Tibial nerve (tissue), 4 donors: ENCODE measurements at places on chromosomes 4 and X. TPM values are rescaled to one million over a fixed set of nuclear protein-coding genes. Genes with fewer than 3 reads are reported as not detected.
A peak's percentile ranks its signal among the peaks of the same experiment; 100 is the strongest.

The PPP2R2C gene
- not detected for total RNA-seq

The MAGEA4 gene
- not detected for total RNA-seq

The ARX gene
- total RNA-seq, result not detected

The CXXC4 gene
- total RNA-seq, result 3.6 TPM

The CENPVL2 gene
- total RNA-seq, result not detected

DNA sequence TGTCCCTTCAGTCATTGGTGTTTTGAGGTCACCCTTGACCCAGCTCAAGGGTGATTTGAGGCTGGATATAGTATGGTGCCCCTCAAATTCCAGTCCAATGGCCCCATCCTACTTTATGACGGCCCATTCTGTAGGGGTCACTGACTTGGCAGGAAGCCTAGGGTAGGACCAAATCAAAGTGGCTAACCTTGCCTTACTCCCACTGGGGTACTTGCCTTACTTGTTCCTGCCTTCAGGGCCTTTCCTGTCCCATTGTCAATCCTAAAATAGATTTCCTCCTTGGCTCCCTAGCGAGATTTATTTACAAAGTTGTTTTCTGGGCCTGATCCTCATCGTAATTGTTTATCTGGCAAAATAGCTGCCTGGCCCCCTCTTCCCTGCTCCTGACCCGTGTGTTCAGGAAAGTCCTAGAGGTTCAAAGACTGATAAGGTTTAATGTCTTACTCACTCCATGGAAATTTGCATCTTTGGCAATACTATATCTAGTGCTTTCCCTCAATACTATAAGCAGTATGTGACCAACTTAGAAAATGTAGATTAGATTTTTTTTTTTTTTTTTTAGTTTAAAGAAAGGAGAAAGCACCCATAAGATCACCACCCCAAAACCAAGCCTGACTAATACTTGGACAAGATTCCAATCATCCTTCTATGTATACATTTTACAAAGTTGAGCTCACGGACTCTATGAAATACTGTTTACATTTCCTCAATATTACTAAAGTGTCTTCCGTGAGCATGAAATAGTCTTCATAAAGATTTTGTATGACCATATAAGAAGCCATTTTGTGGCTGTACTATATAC, 44.8 kb downstream of the MSN start:
- H3K4me1 ChIP-seq, result no peaks in the 10 kb centered on the region
- no peak for DNase-seq
- no peaks in the 10 kb centered on the region for H3K27me3 ChIP-seq
- H3K4me3 ChIP-seq, result no peak overlapping the region
- no peaks in the 10 kb centered on the region for H3K36me3 ChIP-seq

GRCh38 chrX:148649145-148649795, 148.9 kb downstream of the AFF2 start:
- H3K27ac ChIP-seq, result no peak overlapping the region
- H3K4me1 ChIP-seq, result no peaks in the 10 kb centered on the region
- no peaks in the 10 kb centered on the region for H3K27me3 ChIP-seq
- H3K4me3 ChIP-seq, result no peak overlapping the region
- no peaks in the 10 kb centered on the region for H3K36me3 ChIP-seq
- no peak for DNase-seq

DNA sequence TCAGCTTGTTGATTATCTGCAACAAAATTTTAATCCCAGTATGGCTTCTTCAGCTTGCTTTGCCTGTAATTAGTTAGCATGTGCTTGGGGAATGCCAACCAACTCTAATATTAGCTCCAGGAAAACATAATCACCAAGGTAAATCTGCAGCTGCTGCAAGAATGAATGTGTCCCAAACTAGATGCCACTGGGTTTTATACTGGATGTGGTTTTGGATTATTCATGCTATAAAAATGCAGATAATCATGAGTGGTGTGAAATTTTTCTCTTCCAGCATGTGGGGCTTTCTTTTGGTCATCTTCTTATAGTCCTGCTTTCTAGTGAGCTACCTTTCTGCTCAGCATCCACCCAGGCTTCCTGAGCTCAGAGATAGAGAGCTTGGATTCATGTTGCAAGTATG, 295.9 kb upstream of the CASK start:
- no peaks in the 10 kb centered on the region for H3K36me3 ChIP-seq
- H3K27me3 ChIP-seq, result no peaks in the 10 kb centered on the region
- DNase-seq, result no peak
- H3K4me3 ChIP-seq, result no peak overlapping the region

- DNase-seq, result no peak
- no peaks in the 10 kb centered on the region for H3K4me1 ChIP-seq
- H3K36me3 ChIP-seq, result no peaks in the 10 kb centered on the region
- H3K27me3 ChIP-seq, result no peaks in the 10 kb centered on the region
- H3K27ac ChIP-seq, result no peak overlapping the region
These were observed 144.0 kb downstream of the FNIP2 start for GRCh38 chr4:158912806-158913205.

- H3K4me1 ChIP-seq, result no peaks in the 10 kb centered on the region
- DNase-seq, result no peak
- H3K4me3 ChIP-seq, result no peak overlapping the region
- no peak overlapping the region for H3K27ac ChIP-seq
These were observed 23.5 kb downstream of the NFKB1 start for GRCh38 chr4:102524691-102525090.

GRCh38 chr4:76640353-76640910, 205.4 kb downstream of the SHROOM3 start:
- H3K36me3 ChIP-seq, result no peaks in the 10 kb centered on the region
- no peak overlapping the region for H3K4me3 ChIP-seq
- no peak overlapping the region for H3K27ac ChIP-seq
- DNase-seq, result no peak

DNA sequence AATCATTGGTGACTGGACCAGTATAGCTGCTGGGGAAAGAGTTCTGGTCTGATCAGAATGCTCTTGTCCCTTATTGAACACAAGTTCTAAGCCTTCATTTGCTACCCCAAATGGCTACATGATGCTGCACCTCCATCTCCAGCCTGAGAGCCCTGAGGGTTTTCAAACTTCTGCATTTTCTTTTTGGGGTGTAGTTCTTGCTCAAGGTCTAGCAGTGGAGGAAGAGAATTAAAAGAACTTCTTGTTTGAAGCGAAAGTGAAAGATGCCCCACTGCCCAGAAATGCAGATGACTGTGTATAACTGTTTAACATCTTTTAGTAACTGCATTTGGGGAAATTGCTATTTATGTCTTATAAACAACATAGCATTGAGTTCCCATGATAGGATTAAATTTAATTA, 38.5 kb downstream of the LAMTOR3 start:
- no peak overlapping the region for H3K4me3 ChIP-seq
- no peaks in the 10 kb centered on the region for H3K27me3 ChIP-seq
- H3K4me1 ChIP-seq, result no peaks in the 10 kb centered on the region

GRCh38 chr4:169756971-169757574, 671 bp downstream of the HPF1 start:
- no peak overlapping the region for H3K27ac ChIP-seq
- no peaks in the 10 kb centered on the region for H3K27me3 ChIP-seq
- no peak for DNase-seq

DNA sequence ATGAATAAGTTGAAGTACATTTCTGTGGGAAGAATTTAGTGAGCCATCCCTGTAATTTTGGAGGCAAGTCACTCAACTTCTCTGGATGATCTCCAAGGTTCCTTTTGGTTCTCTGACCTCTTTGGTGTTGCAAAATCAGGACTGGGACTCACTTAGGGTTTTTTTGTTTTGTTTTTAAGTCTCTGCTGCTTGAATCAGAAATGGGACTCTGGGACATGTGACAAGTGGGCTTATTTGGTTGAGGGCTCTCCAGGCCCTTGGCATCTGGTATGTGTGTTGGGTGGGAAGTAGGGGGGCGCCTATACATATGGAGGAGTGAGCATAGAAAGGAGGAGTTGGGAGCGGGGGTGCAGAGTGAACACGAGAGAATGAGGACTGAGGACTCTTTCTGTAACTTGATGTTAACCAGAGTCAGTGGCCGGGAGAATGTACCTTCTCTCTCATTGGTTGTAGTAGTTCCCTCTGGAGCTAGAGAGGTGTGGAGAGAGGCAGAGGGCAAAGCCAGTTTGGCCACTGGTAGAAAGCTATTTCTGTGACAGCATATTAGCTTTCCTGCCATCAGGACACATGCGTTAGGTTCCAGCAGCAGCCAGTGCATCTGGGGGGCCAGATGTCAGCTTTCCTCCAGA, 1.9 kb downstream of the ARHGAP10 start:
- H3K36me3 ChIP-seq, result no peaks in the 10 kb centered on the region
- H3K27ac ChIP-seq, result peak overlapping the region; percentile 91
- no peaks in the 10 kb centered on the region for H3K27me3 ChIP-seq
- H3K4me1 ChIP-seq, result peaks cover 8% of the 10 kb centered on the region

GRCh38 chr4:177667687-177668086, 225.4 kb upstream of the AGA start:
- H3K4me1 ChIP-seq, result no peaks in the 10 kb centered on the region
- no peak for DNase-seq
- no peak overlapping the region for H3K4me3 ChIP-seq
- no peaks in the 10 kb centered on the region for H3K36me3 ChIP-seq

DNA sequence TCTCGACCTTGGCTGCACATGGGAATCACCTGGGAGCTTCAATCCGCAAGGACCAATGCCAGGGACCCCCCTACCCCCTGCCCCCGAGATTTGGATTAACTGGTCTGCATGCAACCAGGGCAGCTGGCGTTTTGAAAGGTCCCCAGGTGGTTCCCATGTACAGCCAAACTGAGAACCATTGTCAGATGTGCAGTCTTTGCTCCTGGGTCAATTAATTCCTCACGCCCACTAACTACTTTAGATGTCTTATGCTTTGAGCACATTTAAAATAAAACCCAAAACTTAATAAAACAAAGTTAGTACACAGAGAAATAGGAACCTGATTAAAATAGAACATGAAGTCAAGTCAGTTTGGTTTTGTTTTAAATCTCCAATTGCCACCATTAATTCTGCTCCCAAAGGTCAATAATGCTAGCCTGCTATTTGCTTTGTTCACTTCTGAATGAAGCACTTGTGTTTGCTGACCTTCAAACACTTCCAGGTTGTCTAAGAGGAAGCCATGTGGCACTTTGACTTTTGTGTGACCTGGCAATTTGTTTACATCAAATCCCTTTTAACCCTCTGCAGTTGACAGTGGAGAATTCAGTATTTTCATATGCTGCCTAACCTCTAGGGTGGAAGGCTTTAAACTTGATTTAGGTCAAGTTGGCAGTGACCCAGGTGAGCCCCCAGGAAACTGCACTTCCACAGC, 27.2 kb upstream of the TMSB4X start:
- no peak for DNase-seq
- peak overlapping the region; percentile 63 for H3K27ac ChIP-seq
- H3K27me3 ChIP-seq, result no peaks in the 10 kb centered on the region
- no peaks in the 10 kb centered on the region for H3K36me3 ChIP-seq
- H3K4me1 ChIP-seq, result peaks cover 25% of the 10 kb centered on the region
- no peak overlapping the region for H3K4me3 ChIP-seq

- H3K4me3 ChIP-seq, result no peak overlapping the region
- H3K27ac ChIP-seq, result no peak overlapping the region
- DNase-seq, result no peak
- H3K36me3 ChIP-seq, result no peaks in the 10 kb centered on the region
These were observed 74.4 kb upstream of the RBMX start for GRCh38 chrX:136954930-136955329.

GRCh38 chr4:75545526-75545925, 10.3 kb upstream of the ODAPH start:
- no peaks in the 10 kb centered on the region for H3K27me3 ChIP-seq
- H3K27ac ChIP-seq, result no peak overlapping the region
- DNase-seq, result no peak
- H3K36me3 ChIP-seq, result no peaks in the 10 kb centered on the region

- H3K4me3 ChIP-seq, result peak within 1 kb of the TSS; percentile 31
- DNase-seq, result no peak
- H3K27me3 ChIP-seq, result peaks cover 20% of the 10 kb centered on the region
- H3K27ac ChIP-seq, result no peak within 1 kb of the TSS
- no peaks in the 10 kb centered on the region for H3K36me3 ChIP-seq
- no peaks in the 10 kb centered on the region for H3K4me1 ChIP-seq
These were observed at the start of gene HTRA3 for GRCh38 chr4:8269535-8270417. Gene HTRA3 (plus strand): TSS chr4:8269754. CDS start chr4:8269969, 215 bp downstream.

DNA sequence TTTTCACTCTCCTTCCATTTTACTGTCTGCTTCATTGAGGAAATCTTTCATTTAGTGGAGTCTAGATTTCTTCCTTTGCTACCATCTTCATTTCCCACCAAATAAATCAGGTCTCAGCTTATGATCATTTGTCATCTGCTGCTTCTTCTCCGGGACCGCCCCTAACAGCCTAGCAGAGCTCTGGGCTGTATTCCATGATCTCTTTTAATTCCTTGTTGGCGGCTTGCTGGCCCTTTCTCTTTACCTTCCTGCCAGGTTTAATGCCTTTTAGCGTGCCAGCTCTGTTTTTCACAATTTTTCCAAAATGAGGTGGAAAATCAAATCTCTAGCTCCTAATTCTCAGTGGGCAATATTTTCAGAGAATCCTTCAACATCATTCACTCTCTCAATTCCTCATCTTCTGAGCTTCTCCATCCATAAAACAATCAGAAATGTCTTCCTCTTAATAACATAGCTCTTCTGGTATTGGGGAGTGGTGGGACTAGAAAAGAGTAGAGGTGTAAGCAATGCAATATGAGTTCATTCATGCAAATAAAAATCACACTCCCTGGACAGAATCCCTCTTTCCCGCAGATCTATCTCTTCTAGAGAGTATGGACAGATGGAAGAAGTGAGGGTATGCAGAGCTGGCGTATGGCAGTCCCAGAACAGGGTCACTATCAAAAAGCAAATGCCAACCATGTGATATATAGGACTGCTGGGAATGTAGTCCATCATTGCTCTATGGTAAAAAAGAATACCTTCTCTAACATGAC, 491.3 kb downstream of the KCNIP4 start:
- no peak overlapping the region for H3K4me3 ChIP-seq
- H3K27me3 ChIP-seq, result no peaks in the 10 kb centered on the region
- no peak overlapping the region for H3K27ac ChIP-seq
- no peaks in the 10 kb centered on the region for H3K4me1 ChIP-seq
- DNase-seq, result no peak
- H3K36me3 ChIP-seq, result no peaks in the 10 kb centered on the region

DNA sequence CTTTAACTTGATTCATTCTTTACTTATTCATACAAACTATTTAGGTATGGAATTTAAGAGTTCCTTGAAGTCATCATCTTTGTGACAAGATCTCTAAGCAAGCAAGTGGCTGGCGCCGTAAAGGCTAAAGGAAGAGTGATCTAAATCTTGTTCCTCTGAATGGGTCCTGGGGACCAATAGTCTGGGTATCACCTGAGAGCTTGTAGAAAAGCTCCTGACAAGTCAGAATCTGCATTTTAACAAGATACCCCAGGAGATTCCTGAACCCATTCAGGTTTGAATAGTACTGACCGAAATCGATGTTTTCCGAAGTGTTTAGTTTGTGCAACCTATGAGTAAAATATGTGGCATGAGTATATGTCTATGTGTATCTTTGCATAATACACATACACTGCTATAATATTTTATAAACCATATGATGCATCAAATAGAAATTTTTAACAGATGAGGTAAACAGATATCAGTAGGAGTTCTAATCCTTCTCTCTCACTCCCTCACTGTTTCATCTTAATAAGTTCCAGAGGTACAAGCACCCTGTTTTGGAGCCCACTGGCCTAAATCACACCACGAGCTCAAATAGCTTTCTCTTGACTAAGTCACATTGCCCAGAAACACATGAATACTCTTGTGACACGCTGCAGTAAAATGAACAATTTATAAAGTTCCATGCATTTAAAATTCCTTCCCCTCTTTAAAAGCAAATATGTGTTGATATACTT, 170.0 kb downstream of the RELL1 start:
- H3K27ac ChIP-seq, result no peak overlapping the region
- H3K4me3 ChIP-seq, result no peak overlapping the region
- DNase-seq, result no peak
- H3K36me3 ChIP-seq, result no peaks in the 10 kb centered on the region
- H3K4me1 ChIP-seq, result no peaks in the 10 kb centered on the region
